ENCODE measurements at places on chromosomes 4 and X.

- no peak for DNase-seq
These were observed 189.9 kb upstream of the PGRMC2 start for GRCh38 chr4:128477540-128477939.

GRCh38 chr4:111718763-111719559 lies 426.3 kb upstream of the FAM241A start:
- no peak for DNase-seq

GRCh38 chr4:41122775-41123174 lies 91.6 kb downstream of the APBB2 start:
- no peak for DNase-seq

DNA sequence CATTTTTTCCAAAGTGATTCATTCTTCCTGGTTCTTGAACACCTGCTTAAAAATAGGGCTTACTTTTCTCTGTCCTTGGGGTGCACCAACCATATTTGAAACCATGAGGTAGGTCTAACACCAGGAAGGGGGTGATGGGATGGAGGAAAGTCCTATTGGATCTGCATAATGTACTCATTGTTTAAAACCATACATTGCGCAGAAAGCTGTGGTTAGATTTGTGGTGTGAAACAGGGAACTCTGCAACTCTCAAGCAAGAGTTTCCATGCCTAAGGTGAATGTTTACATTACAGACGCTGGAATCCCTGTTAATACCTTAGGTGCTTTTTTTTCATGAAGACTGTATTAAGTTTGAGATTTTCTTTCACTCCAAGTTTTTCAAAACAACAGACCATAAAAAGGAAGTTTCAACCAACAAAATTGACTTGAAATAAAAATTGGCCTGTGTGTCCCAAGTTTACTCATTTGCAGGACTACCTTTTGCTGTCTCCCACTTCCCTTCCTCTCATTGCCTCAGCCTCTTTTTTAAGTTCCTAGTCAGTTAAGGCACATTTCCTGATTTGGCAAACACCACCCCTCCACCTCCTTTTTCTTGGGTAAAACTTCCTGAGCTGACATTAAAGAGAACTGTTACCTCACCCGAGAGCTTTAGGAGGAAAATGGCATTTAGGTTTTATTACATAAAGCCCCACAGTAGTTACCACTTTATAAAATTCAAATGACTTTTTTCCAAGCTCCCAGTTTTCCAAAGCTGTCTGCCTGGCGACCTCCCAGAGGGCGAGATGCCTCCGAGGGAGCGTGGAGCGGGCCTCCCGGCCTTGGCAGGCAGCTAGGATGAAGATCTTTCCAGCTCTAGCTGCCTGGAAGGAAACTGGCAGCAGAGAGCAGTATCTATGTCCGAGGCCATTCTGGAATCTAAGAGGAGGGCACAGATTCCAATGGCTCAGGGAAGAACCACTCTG lies 47.9 kb upstream of the RBPJ start:
- DNase-seq = no peak

- DNase-seq = no peak
These were observed 5.3 kb downstream of the CSF2RA start for GRCh38 chrX:1273896-1274295.

GRCh38 chr4:16686195-16686594 lies 212.2 kb downstream of the LDB2 start:
- no peak for DNase-seq

- no peak for DNase-seq
These were observed 607 bp upstream of the SCOC start for GRCh38 chr4:140372751-140373327.

DNA sequence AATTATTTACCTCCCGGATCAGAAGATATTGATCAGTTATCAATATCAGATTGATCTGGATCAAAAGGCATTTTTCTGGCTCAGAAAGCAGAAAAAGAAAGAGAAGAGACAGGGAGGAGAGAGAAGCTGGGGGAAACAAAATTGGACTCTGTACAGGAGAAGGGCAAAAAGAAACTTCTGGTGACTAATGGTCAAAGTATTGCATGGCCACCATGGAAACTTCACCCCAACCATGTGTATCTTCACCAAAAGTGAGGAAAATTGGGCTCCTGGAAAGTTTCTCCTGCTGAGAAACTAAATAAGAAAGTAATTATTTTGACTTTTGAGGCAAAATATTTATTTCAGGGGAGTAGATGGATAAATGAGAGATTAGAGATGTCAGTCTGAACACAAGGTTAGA lies 33.9 kb downstream of the RNF150 start:
- DNase-seq = no peak

- DNase-seq = no peak
These were observed 1.8 kb downstream of the CPZ start for GRCh38 chr4:8594097-8595038.

DNA sequence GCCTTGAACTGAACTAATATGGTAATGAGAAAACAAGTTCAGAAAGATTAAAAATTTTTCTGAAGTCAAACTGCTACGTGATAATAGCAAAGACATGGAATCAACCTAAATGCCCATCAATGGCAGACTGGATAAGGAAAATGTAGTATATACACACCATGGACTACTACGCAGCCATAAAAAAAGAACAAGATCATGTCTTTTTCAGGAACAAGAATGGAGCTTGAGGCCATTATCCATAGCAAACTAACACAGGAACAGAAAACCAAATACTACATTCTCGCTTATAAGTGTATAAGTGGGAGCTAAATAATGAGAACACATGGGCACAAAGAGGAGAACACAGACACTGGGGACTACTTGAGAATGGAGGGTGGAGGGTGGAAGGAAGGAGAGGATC lies 4.3 kb upstream of the RPS3A start:
- DNase-seq = no peak

- DNase-seq = no peak
These were observed 593.8 kb upstream of the DIPK2B start for GRCh38 chrX:45794323-45794994.

DNA sequence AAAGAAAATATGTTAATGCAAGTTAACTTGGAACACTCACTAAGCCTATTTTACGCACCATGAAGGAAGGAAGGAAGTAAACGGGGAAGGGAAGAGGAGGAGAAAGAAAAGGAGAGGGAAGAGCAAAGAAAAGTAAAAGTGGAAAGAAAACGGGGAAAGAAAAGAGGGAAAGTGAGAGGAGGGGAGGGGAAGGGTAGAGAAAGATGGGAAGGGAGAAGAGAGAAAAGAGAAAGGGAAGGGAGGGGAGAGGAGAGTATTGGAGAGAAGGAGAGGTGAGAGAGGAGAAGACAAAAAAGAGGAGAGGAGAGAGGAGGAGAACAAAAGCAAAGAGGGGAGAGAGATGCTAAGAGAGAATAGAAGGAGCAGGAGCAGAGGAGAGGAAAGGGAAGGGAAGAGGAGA lies 224.1 kb downstream of the SLITRK2 start:
- no peak for DNase-seq

DNA sequence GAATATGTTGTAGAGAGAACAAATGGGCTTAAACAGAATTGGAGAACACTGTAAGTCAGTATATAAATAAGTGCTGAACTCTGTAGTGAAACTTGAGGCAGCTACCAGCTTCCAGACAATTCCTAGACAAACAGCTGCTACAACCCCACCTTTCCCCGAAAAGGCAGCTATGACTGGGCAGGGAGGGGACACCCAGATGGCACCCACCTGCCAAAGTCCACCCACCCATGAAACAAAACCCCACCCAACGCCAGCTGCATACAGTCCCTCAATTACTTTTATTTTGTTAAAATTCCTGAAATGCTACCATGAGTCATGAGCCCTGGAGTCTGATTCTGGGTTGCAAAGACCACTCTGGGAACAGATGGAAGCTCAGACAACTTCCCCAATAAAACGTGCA lies 24.4 kb downstream of the RELL1 start:
- no peak for DNase-seq

GRCh38 chrX:17707731-17708130 lies 29.6 kb upstream of the SCML1 start:
- DNase-seq = no peak

DNA sequence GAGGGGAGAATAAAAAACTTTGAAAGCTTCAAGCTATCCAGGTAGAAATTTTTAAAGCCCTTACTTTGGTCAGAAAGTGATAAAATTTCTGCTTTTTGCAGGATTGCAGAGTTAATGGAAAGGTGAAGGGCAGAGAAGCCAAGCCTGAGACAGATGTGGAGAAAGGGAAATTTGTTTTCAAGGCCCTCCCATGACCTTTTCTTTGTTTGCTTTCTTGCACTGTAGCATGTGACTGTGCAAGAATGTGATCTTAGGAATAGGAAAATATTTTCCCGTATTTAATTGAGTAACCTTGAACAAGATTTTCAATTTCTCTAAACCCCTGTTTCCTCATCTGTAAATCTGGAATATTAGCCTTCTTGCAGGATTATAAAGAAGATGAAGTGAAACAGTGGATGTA lies 307.2 kb downstream of the PPARGC1A start:
- no peak for DNase-seq

GRCh38 chr4:59818656-59819055 lies 1381.5 kb upstream of the ADGRL3 start:
- no peak for DNase-seq

GRCh38 chr4:73663576-73663975 lies 43.3 kb upstream of the RASSF6 start:
- no peak for DNase-seq

GRCh38 chr4:73573794-73574528 lies 46.3 kb downstream of the RASSF6 start:
- DNase-seq = no peak

- DNase-seq = no peak
These were observed 1034.8 kb downstream of the PDHA2 start for GRCh38 chr4:96874657-96875056.

DNA sequence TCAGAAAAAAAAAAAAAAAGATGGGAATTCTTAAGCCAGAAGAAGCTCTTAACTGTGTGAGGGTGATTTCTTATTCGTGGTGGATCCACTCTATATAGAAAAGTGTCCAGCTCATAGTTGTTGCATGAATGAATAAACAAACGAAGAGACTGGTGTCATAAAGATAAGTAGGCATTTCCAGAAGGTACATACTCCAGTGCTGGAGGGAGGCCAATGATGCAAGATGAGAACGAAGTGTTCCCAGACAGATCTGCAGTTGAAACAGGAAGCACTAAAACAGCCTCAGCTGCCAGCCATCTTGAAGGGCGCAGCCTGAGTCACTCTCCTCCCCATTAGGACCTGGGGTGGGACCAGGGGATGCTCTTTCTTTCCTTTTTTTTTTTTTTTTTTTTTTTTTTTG lies 47.4 kb upstream of the HOPX start:
- no peak for DNase-seq

DNA sequence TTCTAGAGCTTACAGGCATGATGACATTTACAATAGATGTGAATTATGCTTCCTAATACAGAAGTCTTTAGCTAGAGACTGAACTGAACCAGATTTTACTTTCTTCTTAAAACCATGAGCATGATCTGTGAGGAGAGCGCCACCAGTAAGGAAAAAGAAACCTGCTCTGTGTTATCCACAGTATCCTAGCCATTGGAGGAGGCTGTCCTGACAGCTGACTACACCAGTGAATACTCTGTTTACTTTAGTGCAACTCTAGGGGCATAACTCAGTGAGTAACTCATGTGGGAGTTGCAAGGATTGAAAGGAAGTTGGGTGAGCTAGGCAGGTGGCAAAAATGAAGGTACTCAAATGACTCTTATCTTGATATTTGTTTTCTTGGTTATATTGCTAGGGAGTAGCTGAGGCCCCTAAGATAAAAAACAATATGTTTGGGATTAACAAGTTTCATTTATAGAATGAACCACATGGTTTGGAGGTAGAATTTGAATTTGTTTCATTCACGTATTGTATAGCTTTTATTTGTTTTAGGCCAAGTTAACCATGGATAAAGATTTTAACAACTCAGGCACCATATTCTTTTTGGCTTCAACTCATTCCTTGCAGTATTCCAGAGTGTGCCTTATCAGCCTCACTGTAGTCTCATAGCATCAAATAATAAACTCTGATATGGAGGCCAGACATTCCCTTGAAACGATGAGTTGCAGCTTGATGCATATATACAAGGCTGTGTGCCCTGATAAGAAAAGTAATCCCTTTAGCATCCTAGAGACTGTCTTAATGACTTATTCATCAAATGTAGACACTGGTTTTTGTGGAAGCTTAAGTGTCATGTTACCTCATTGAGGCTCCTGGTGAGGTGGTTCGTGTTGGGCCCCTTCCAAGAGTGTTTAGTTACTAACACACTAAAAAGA lies 2.5 kb downstream of the BMP3 start:
- DNase-seq = no peak

DNA sequence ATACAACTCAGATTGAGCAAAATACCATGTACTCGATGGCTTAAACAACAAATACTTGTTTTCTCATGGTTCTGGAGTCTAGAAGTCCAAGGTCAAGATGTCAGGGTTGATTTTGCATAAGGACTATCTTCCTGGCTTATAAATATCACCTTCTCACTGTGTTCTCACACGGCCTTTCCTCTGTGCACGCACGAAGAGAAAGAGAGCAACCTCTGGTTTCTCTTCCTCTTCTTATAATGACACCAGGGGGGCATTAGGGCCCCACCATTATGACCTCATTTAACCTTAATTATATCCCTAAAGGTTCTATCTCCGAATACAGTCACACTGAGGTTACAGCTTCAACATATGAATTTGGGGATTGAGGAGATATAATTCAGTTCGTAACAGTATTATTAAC lies 504.0 kb downstream of the MAGEE1 start:
- DNase-seq = no peak

DNA sequence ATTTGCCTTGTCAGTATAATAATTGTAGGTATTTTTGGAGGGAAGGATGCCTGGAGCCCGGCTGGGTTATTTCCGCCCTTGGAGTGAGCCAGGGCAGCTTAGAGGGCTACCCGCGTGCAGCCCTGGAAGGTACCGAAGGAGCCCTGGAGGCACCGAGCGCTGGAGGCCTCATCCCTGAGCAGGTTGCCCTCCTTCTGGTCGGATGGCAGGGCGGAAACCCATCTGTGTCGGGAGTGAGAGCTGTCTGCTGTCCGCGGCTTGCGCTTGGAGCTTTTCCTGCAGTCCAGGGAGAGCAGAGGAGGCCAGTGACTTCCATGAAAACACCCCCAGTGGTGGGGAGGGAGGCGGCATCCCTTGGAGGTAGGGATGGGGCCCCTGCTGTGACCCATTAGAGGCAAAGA lies 122.1 kb downstream of the TBL1X start:
- no peak for DNase-seq

DNA sequence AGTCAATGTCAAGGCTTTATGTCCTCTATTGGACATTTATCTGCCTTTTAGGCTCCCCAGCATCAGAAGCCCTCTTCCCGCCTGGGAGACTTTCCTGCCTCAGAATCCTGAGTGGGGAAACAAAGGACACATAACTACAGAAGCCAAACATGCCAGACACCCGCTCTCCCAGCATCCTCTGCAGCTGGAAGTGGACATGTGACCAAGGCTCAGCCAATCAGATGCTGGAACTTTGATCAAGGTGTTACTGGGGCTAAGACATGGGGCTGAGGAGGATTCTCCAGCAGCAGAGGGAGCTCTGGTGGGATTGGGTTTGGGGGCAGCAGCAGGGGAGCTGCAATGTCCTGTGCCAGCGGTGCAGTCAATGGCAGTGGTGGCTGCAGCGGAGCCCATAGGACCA lies 19.5 kb downstream of the SLC2A9 start:
- no peak for DNase-seq
